ENCODE measurements at places on chromosomes 5 and 9. TPM values are rescaled to one million over a fixed set of nuclear protein-coding genes. Genes with fewer than 3 reads are reported as not detected.

Gene LMX1B
- total RNA-seq: not detected

Gene UBTD2
- 6.1 TPM for total RNA-seq

DNA sequence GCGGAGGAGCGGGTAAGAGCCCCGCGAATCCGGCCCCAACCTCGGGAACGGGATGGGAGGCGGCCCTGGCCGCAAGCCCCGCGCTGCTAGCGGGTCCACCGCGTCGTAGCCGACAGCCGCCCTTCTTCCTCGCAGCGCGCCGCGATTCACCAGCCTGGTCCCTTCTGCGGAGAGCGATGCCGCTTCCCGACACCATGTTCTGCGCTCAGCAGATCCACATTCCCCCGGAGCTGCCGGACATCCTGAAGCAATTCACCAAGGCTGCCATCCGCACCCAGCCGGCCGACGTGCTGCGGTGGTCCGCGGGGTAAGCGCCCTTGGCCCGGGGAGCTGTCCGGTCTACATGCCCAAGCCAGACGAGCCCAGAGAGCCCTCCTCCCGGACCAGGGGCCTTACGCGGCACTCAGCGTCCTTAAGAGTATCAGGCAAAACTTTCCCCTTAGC lies 335 bp downstream of the ROPN1L start:
- DNase-seq: peak; percentile 22

DNA sequence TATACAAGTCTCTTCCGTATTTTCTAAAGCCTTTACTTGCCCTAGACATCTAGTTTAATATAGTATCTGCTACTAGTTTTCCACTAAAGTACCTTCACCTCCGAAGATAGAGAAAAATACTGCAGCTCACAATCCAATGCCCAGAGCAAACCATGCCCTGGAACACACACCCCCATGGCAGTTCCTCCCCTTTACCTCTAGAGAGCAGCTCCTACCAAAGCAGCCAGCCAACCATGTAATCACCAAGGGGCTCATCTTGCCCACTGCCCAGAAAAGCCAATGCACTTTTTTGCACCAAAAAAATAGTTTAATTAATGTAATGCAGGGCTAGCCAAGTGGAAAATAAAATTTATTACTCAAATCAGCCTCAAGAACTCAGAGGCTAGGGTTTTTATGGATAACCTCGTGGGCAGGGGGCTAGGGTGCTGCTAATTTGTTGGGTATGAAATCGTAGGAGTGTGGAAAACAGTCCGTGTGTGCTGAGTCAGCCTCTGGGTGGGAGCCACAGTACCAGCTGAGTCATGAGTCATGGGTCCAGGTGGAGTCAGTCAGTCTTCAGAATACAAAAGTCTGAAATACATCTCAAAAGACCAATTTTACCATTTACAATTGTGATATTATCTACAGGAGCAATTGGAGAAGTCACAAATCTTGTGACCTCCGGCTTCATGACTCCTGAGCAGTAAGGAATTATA lies 120.1 kb upstream of the ACO1 start:
- DNase-seq: peak; percentile 23

GRCh38 chr5:134913795-134914194 lies 8.9 kb downstream of the PCBD2 start:
- no peak for DNase-seq

Gene PLPP7
- 6.3 TPM for total RNA-seq

DNA sequence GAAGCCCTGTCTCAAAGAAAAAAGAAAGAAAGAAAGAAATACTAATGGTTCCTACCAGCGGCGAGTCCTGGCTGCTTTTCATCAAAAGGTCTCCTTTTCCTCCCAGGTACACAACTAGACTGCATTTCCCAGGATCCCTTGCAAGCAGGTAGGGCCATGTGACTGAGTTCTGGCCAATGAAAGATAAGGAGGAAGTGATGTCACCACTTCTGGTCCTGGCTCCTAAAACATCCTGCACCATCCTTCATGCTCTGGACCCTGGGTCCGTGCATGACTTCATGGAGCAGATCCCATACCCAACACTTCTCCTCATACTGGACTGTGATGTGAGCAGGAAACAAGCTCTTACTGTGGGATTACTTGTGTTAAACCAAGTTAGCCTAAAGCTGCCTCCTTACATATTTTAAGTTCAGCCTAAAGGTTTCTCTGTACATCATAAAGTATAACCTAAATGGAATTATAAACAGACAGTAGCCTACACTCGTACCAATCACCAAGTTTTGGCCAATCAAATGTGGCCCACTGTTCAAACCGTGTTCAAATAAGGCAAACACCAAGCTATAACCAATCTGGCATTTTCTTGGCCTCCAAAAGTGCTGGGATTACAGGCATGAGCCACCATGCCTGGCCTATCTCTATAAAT lies 30.2 kb upstream of the FUBP3 start:
- no peak for DNase-seq

Gene SCGB3A2
- total RNA-seq: not detected

Gene ITGA2
- 1.3 TPM for total RNA-seq

Gene SLC45A2
- total RNA-seq: not detected

Gene SAXO1
- total RNA-seq: 0.14 TPM

- no peak for DNase-seq
Measured at GRCh38 chr9:109314011-109314531, 6.8 kb downstream of the EPB41L4B start.

DNA sequence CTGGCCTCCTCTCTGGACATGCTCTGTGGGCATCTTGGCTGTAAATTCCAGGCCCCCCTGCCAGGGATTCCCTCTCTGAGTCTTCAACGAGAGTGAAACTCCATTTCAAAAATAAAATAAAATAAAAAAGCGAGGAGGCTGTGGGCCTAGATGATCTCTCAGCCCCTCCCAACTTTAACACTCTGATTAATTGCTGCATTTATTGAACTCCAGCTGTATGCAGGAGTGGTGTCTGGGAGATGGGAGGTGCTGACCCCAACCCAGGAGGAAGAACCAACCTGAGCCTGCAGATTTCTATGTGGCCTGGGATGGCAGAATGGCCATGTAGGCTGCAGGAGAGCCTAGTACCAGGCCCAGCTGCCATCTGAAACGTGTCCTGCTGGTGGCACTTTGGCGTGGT lies 154.5 kb upstream of the IER5L start:
- DNase-seq: no peak

GRCh38 chr5:141681695-141682641 lies at the start of gene ARAP3:
Gene ARAP3, minus strand, starts transcription at chr5:141682230. Its CDS starts 1,744 bp downstream, at chr5:141680486.
- peak; percentile 85 for DNase-seq

- DNase-seq: no peak
Measured at GRCh38 chr5:133819977-133820471, 148.4 kb downstream of the C5orf15 start.

Gene MAN2A1
- total RNA-seq: 109 TPM

GRCh38 chr5:173972607-173972924 lies 16.4 kb upstream of the C5orf47 start:
- no peak for DNase-seq

- no peak for DNase-seq
Measured at GRCh38 chr5:147685993-147686392, 96.5 kb downstream of the JAKMIP2 start.

GRCh38 chr5:143213231-143213850 lies 190.1 kb downstream of the NR3C1 start:
- no peak for DNase-seq

DNA sequence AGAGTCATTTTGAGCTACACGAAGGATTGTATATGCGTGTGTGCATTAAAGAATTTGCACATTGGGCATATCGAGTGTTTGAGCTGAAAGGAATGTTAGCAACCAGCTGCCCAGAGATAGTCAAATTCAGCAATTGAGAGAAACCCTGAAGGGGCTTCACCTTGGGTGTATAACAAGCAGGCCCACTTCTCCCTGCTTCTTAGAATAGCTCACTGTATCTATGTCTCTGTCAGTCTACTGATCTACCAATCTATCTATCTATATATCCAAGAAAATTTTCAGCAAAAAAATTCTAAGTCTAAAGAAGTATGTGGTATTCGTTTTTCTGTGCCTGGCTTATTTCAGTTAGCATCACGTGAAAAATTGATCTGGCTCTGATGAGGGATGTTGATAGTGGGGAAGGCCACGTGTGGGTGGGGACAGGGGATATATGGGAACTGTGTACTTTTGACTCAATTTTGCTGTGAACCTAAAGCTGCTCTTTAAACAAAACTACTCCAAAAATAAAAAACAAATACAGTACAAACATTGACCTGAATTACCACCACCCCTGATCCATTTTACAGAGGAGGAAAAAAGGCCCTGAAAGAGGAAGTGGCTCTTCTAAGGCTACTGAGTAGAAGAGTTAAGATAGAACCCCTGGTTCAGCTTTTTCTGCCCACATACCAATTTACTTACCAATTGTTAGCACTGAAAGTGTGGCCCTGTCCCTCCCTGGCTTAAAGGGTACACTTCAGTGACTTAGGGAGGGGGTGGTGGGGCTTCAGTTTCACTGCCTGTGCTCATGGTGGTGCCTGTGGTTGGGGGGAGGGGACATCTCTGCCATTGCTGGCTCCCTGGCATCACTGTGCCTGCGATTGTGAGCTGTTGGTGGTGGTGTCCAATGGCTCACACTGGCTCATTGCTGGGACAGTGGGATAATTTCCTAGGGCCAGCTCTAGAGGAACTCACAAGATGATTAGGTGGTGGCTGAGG lies 141.8 kb downstream of the DOCK2 start:
- DNase-seq: no peak

Gene CD274
- 10.2 TPM for total RNA-seq

DNA sequence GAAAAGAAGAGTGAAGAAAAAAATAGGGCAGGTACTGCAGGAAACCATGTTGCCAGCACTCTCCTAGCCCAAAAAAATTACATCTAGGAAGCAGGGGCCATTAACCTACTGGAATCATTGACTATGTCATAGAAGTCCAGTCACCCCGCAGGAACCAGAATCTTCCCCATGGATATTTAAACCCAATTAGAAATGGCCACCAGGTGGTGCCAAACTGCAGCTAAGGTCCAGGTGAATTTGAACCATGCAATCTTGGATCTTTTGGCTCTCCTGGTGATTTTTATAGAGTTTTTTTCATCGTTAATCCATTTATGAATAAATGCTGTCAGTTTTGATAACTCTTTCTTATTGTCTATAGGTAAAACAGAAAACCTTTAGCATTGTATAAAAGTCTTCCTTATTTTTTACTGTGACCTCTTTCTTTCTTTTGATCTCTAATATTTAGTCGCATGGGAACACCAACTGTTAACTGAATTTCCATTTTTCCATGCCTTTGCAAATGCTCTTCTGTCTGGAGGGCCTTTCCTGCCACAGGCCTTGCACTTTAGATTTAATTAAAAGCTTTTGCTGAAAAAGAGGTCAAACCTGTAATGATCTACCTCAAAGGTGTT lies 147.5 kb upstream of the FGF10 start:
- no peak for DNase-seq

DNA sequence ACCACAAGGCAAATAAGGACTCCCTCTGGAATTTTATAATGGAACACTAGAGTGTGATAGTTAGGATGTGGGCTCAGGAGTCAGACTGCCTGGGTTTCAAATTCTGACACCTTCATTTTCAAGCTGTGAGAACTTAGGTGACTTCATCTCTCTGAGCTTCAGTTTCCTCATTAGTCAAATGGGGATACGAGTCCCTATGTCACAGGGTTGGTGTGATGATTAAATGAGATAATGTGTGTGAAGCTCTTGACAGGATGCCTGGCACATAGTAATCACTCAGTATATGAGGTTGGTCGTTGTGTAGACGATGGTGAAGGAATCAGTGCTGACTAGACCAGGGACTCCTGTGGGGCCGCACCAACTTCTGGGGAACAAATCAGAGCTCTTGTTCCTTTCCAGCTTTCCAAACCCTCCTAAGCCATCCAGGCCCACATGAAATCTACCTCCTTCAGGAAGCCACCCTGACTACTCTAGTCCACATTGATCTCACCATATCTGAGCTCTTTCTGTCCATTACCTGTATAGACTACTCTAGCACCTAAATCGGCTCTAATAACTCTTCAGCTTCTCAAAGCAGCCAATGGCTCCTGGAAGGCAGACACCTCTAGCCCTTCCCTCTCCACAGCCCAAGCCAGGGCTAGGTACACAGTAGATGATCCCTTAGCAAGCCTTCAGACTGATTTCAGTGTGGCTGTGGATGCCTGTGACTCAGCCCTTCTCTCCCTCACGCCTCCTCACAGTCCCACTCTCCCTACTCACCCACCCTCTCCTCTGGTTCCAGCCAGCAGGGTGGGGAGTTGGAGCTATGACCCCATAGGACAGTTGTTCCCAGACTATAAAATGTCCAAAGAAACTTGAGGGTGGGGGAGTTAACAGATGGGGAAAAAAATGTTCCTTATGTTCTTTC lies 2.5 kb upstream of the TCF7 start:
- no peak for DNase-seq

GRCh38 chr9:2743937-2744529 lies 26.7 kb downstream of the KCNV2 start:
- DNase-seq: no peak

DNA sequence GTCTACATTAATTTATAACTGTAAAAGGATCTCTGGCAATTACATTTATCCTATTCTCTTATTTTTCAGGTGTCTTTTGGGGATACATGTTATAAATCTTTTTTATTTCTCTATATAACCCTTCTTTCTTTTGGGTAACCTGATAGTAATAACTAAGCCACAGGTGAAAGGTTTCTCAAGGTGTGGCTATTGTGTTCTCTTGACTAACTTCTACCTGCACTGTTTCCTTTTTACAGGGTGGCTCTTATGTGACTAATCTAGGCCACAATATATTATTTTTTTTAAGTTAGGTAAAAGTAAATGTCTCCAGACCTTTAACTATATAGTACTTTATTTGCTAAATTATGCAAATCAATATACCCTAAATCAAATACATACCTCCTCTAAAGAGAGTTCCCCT lies 193.2 kb downstream of the EFNA5 start:
- DNase-seq: no peak

Gene PHAX
- 68.5 TPM for total RNA-seq

Gene LCN2
- total RNA-seq: 2.6 TPM

GRCh38 chr9:84711936-84712335 lies 42.4 kb downstream of the NTRK2 start:
- DNase-seq: no peak

GRCh38 chr9:22742401-22742800 lies 295.8 kb downstream of the DMRTA1 start:
- DNase-seq: no peak

DNA sequence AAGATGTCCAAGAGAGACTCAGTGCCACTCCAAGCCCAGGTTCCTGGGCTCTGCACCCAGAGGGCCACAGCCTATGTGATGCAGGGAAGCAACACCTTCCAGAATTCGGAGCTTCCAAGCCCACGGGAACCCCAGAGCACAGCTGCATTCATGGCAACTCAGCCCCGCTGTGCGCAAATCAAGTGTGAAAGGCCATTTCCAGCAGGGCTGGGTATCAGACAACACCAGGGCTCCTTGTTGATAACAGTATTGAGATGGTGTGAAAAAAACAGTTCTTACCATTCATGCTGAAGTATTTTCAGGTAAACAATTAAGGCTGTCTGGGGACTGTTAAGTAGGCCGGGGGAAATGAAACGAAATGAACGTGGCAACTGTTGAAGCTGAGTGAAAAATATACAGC lies 10.1 kb downstream of the ROR2 start:
- DNase-seq: no peak

Gene ANXA2R
- total RNA-seq: 6.2 TPM
